ENCODE measurements at places on chromosomes 6 and 20.

GRCh38 chr6:10386220-10386619 lies 28.7 kb downstream of the TFAP2A start:
- no peak for DNase-seq

GRCh38 chr6:34323300-34323699 lies 69.2 kb downstream of the NUDT3 start:
- DNase-seq, result no peak

GRCh38 chr20:59010995-59011873 lies 4.2 kb upstream of the CTSZ start:
- DNase-seq, result no peak

DNA sequence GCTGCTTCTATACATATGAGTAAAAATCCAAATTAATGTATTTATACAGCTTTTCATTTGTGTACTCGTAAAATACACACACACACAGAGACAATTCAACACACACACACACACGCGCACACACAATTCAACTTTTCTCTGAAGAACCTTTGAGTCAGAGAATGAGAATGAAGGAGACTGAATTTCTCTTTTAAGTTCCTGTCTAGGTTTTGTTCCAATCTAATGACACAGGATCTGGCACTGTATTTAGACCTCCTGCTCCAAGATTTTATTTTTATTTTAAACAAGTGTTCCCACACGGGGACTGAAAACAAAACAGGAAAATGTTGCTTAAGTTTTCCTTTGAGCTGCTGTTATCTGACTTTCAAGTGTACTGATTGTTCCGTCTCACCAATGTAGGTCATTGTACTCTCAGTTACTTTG lies 250.8 kb downstream of the LAMA2 start:
- no peak for DNase-seq

DNA sequence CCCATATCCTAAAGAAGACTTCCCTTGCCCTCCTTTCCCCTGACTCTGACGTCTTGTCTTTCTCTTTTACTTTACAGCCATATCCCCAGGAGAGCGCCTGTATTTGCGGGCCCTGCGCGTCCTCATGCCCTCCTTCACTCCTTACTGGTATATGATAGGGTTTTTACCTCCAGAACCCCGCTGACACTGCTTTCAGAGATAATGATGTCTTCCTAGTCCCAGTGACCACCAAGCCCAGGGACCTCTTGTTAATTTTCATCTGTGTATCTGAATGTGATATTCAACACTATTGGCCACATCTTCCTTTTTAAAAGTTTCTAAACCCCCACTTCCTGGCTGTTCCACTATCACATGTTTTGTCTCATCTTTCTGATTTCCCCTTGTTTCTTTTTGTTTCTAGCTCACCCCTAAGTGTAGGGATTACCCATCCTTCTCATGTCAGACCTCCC lies 102.0 kb downstream of the HIVEP1 start:
- DNase-seq, result no peak

Measured in NCI-H146 (cell line).